ENCODE measurements at places on chromosomes 2 and 18.

DNA sequence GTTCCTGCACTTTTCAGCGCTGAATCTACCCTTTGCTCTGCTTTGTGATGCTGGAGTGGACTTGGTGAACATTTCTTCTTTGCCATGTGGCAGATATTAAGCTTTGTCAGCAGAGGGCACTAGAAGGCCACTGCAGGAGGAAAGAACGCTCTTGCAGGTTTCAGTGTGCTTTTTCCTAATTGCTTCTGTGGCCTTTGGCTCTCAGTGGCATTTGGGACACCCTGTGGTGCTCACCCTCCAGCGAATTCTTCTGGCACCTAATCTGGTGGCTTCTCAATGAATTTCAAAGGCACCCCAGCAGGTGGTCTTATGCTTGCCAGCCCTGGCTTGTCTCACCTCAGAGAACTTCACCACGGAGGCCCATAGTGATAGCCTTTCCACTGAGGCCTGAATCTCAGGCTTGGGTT, 146.7 kb downstream of the MYO3B start:
- DNase-seq = no peak

DNA sequence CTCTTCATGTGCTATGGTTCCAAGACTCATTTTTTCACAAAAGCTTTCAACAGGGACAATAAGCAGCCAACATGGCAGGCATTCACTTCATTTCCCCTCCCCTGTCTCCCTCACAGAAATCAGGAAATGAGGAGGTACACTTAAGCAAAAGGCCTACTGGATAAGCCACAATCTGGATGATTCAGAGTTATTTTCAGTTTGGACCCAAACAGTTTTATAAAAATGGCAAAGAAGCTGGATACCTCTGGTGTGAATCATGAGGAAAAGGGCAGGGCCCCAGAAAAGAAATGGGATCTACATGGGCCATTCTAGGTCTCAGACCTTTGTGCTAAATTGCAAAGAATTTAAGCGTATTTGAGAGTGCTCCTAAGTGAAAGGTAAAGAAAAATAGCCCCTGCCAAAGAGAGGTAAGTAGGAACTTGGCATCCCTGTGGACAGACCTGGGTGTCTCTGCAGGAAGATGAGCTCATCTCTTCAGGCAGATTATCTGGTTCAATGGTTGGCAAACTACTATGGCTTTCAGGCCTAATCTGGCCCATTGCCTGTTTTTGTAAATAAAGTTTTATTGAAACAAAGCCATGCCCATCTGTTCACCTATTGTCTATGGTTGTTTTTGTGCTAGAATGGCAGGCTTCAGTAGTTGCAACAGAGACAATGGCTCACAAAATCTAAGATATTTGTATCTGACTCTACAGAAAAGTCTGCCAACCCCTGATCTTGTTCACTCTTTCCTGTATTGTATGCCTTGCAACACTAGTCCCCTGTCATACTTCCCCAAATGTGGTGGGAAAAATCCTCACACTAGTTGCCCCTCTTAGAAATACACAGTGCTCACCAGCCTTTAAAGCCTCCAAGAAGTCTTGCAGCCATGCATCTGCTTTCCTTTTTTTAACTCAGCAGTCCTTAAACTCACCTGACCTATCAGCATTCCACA, 315.0 kb downstream of the ALK start:
- no peak for DNase-seq

- no peak for DNase-seq
Observed at GRCh38 chr2:29475499-29475898, 360.3 kb downstream of the CLIP4 start.

GRCh38 chr2:96091711-96092572, 24.4 kb downstream of the ADRA2B start:
- no peak for DNase-seq

DNA sequence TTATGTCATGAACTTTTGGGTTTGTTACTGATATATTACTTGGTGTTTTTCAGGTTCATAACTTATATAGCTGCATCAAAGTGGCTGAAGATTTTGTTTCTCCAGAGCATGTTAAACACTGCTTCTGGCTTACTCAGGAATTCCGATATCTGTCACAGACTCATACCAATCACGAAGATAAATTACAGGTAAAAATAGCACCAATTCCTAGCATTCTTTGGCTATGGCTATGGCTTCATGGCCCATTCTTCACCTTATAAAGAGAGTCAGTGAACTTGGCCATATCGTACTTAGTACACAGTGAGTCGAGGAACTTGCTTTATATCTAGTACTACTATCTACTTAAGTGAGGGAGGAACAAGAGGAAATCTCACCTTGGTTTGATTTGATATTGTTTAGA, 49.9 kb downstream of the KDM3A start:
- no peak for DNase-seq

GRCh38 chr18:50863840-50864375, 15.0 kb upstream of the ME2 start:
- DNase-seq = no peak

- DNase-seq = no peak
Observed at GRCh38 chr18:43054815-43055519, 60.5 kb downstream of the RIT2 start.

DNA sequence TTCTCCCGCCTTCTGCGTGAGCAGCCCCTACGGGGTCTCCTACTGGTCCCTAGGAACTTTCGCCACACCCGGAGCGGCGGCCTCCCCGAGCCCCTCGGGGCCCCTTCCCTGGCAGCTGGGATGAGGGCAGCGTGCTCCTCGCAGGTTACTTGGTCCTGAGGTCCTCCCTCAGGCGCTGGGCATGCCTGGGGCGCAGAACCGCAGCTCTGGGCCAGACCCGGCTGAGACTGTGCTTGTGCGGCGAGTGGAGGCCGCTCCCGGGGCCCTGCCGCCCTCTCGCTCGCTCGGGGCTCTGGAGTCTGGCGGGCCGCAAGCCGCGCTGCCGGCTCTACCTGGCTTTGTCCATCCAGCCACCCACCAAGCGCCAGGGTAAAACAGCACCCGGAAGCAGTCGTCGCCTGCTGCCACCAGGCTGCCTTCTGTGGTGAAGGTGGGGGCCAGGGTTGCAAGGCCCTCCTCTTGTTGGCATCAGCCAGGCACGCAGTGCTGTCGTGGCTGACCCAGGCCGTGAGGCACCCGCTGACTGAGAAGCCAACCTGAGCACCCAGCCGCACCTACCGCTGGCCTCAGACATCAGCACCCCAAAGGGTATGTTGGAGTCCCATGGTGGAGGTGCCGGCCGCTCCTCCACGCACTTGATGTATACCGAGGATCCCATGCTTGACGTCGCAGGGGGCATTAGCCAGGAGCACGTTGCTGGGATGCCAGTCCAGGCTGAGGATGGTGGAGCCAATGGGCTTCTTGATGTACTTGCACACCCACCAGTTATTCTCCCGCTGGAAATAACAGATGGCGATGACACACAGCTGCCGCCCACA, 46.1 kb upstream of the PTH2R start:
- no peak for DNase-seq

- no peak for DNase-seq
Observed at GRCh38 chr2:240300840-240301239, 134.6 kb upstream of the GPC1 start.

DNA sequence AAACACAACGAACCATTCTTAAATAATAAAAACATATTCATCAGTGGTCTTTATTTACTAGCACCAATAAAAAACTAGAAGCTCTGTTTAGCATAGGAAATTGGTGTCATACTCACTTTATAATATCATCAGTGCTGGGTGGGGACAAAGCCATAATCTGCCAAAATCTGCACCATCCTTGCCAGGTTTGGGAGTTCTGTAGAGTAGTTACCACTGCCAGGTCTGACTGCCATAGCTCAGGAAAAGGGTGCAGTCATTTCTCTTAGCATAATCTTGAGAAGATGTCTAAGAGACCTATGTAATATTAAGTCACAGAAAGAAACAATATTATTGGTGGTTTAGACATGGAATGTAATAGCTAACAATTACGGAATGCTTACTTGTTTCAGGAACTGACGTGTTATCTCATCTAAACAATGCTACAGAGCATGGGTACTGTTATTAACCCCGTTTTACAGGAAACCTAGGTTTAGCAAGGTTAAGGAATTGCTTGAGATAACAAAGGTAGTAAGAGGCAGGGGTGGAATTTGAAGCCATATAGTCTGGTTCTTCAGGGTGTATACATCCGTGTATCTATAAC, 1.6 kb upstream of the MARCHF7 start:
- DNase-seq = no peak

- no peak for DNase-seq
Observed at GRCh38 chr2:231680992-231681852, 27.1 kb upstream of the PTMA start.

- DNase-seq = no peak
Observed at GRCh38 chr2:96618596-96619283, 19.4 kb downstream of the KANSL3 start.

DNA sequence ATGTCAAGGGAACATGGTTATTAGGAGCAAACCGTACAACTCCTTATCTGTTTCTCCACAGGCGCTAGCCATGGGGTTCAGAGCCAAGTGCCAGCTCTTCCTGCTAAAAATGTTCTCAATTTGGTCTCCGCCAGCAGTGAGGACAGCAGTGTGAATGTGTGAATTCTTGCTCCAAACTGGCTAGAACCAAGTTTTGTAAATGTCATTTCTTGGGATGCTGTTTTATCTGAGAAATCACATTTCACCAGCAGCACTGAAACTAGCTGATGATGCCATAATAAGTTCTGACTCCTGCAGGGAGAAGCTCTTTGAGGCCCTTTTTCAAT, 140.6 kb upstream of the LGALSL start:
- DNase-seq = no peak

DNA sequence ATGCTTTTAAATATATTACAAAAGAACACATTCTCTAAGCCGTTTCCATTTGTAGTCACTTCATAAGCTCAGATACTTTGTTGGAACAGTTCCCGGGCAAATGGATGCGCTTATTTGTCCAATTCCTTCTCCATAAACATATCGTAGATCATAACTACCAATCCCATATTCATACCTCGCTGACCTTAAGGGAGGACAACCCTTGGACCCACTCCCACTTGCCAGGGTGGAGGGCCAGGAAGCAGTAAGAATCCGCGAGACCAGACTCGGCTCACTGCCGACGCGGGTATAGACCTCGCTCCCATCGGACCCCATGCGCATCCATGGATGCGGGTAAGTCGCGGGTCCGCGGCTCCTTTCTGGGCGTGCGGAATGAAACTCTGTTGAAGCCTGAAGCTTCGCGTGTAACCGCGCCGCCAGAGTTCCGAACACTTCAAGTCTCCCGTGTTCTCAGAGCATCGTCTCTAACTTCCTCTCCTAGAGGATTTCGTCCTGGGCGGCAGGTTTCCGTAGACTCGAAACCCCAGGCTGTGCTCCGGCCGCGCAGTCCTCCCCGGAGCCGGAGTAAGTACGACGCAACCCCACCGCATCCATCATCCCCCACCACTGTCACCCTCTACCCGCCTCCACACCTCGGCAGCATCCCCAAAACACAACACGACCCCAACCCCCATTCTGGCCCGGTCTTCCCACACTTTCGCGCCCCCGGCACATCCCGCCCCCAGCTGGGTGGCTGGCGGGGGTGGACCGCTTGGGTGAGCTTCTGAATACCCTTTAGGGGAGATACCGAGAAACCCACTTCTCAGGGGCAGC, 1.1 kb downstream of the DSC3 start:
- no peak for DNase-seq

GRCh38 chr18:23487738-23488570, 15.4 kb upstream of the RMC1 start:
- no peak for DNase-seq

DNA sequence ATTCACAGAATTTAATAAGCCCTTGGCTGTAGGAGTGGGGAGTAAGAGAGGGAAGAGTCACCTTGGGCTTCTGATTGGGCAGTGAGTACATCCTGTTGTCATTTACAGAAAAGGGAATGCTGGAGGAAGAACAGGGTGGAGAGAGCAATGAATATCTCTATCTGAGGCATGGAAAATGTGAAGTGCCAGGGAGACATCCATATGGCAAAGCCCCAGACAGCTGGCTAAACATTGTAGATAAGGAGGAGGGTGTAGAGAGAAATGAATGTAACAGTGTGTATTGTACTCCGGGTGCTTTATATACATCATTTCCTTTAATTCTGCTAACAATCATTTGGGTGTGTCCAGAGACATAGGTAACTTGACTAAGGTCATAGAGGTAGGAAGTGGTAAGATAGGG, 103.5 kb downstream of the UPP2 start:
- DNase-seq = no peak

- no peak for DNase-seq
Observed at GRCh38 chr2:71935262-71935848, 212.3 kb downstream of the CYP26B1 start.

GRCh38 chr18:26515643-26516487, 32.5 kb downstream of the KCTD1 start:
- DNase-seq = no peak

- DNase-seq = no peak
Observed at GRCh38 chr2:223538920-223539440, 63.2 kb downstream of the SCG2 start.

- no peak for DNase-seq
Observed at GRCh38 chr18:2256577-2256976, 314.7 kb downstream of the METTL4 start.

DNA sequence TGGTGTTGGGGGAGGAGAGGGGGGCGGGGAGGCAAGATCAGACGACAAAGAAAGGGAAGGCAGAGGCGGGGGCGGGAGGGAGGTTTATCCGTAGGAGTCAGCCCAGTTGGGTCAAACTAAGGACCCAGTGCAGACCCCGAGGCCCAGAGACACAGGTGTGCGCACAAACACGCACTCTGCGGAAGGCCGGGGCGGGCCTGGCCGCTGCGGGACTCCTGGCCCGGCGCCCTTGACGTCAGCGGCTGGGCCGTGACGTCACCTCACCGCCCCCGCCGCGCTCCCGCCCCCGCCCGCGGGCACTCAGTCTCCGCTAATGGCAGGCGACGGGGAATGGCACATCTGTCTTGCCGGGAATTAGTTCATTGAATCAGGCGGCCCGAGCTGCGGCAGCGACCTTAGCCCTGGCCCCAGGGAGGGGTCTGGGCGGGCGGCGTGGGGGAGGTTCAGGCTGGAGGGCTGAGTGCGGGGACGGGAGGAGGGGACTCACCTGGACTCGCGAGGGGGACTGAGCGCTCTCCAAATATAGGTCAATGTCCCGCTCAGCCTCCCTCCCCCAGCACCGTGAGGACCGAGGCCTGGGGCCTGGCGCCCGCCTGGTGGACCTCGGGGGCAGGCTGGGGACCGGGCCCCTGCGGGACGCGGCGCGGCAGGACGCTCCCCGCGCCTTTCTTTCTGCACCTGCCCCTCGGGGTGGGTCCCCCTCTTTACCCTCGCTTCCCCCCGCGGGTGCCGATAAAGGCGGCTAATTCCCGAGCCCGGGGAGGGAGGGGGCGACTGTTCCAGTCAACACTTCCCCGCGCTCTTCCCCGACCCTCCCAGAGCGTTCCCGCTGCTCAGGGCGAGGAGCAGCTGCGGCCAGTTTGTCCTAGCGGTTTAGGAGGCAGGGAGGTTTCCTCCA, 15.5 kb upstream of the ECEL1 start:
- DNase-seq = no peak

DNA sequence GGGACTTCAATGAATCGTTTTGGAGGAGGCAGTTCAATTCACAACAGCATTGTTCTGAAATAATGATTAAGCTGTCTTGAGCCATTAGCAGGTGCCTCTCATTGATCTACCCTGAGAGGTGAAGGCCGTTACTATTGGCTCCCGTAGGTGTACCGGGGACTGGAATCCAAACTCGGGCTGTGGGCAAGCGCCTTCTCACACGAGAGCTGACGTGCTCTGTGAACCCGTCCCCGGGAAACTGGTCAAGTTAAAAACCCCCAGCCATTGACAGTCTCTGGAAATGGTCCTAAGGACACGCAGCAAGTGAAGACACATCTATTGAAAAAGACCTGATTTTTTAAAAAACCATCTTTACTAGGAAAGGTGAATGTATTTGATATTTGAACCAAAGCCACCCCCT, 8.1 kb upstream of the NFATC1 start:
- DNase-seq = no peak

- DNase-seq = no peak
Observed at GRCh38 chr18:13392029-13392750, 173.6 kb downstream of the LDLRAD4 start.

Data from T-helper 2 cell (primary cell).